ENCODE measurements at places on chromosomes 1 and 21.

GRCh38 chr1:20278692-20279130 lies 12.0 kb upstream of the VWA5B1 start:
- no peak for DNase-seq

DNA sequence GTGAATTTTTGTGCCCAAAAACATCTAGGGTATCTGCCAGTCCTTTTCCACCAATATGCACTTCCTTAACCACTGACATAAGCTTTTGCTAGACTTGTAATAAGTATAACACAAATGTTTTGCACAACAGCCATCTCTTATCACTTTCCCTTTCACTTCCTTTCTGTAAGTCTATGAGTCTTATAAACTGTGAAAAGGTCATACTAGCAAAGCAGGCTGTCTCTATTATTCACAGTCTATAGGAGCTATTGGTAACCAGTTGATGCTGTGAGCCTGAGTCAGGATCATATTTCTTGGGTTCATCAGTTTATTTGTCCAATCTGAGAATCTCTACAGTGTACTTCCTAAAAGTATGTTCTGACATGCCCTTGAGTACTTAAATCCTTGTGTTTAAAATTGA lies 172.6 kb downstream of the CHRM3 start:
- DNase-seq: no peak

GRCh38 chr1:151581921-151582320 lies 29.9 kb upstream of the SNX27 start:
- DNase-seq: no peak

DNA sequence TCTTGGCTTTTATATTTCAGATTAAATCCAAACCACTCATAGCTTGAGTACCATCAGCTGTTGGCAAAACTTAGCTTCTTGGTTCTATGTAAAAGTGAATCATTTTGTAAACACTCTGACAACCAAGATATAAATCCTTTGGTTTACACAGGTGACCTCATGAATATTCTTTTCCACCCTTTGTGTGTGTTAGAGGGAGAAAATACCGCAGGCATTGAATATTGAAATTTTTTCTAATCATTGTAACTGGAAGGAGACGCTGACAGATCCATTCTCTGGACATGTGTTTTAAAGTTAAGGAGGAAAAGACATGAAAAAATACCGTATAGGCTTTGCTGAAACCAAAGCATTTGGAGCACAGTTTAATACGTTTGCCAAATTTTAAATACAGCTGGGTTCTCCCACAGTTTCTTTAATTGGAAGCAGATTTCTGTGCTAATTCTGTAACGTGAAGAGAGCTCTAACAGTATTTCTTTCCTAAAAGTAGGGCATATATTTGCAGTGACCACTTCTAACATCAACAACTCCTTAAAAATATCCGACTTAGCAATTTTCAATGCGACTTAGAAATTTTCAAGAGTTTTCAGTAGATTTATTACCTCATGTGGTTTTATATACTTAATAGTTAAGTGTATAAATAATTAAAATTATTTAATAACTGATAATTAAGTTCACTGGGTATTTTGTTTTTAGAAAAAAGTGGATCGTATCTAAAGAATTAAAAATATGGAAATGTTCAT lies 388.2 kb downstream of the USP25 start:
- DNase-seq: no peak

Measured in stimulated activated CD8-positive, alpha-beta memory T cell treated with anti-CD3 and anti-CD28 coated beads, Interleukin-4, amount 100 ng/mL, for 24 hours (primary cell).